ENCODE measurements at places on chromosomes 16 and 17.

DNA sequence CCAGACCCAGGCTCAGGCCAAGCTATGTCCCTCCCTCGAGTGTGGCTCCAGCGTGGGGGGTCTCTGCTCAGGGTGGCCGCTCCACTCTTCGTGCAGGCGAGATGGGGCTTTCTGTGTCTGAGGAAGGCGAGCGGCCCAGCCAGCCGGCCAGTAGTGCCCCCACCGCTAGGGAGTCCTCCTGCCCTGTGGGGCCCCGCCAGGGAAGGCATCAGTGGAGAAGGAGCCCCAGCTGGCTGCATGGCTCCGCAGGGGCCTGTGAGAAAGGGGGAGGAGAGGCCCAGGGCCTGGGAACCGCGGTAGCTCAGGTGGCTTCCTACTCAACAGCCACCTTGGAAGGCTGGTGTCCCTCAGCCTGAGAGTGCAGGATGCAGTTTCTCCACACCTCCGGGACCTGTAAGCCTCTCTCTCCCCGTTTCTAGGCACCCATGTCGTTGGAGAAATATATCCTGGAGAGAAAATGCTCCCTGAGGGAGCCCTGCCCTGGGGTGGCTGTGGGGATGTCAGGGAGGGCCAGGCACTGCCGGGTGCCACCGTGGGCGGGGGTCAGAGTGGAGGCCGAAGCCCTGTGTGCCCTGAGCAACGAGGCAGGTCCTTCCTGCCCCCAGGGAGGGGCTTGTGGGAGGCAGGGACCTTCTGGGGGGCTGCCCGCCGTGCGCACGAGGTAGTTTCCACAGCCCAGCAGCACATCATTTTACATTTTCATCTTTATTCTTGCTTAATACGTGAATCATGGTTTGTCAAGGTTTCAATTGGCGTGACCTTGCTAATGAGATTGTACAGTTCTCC is 3.3 kb downstream of the PIGQ start:
- H3K4me3 ChIP-seq, result no peak overlapping the region
- no peaks in the 10 kb centered on the region for H3K27me3 ChIP-seq
- H3K4me1 ChIP-seq, result peaks cover 48% of the 10 kb centered on the region

- H3K27me3 ChIP-seq, result peaks cover 9% of the 10 kb centered on the region
- peaks cover 14% of the 10 kb centered on the region for H3K4me1 ChIP-seq
- DNase-seq, result peak; percentile 78
- H3K36me3 ChIP-seq, result no peaks in the 10 kb centered on the region
- peak overlapping the region; percentile 73 for H3K4me3 ChIP-seq
Observed at GRCh38 chr17:74981979-74982662, 5.3 kb upstream of the CDR2L start.

- DNase-seq, result no peak
- peaks cover 12% of the 10 kb centered on the region for H3K4me1 ChIP-seq
- no peak overlapping the region for H3K4me3 ChIP-seq
- peaks cover 3% of the 10 kb centered on the region for H3K36me3 ChIP-seq
- H3K27me3 ChIP-seq, result no peaks in the 10 kb centered on the region
Observed at GRCh38 chr17:82754297-82755208, 2.7 kb downstream of the TBCD start.

DNA sequence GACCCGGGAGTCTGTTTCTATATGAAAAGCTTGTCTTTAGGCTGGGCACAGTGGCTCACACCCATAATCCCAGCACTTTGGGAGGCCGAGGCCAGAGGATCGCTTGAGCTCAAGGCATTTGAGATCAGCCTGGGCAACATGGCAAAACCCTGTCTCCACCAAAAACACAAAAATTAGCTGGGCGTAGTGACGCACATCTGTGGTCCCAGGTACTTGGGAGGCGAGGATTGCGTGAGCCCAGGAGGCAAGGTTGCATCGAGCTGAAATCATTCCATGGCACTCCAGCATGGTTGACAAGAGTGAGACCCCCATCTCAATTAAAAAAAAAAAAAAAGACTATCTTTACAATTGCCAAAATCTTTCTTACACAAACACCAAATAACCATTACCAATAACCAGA is 22.7 kb upstream of the RFFL start:
- peaks cover 20% of the 10 kb centered on the region for H3K4me1 ChIP-seq
- H3K27me3 ChIP-seq, result no peaks in the 10 kb centered on the region
- no peak overlapping the region for H3K27ac ChIP-seq
- no peaks in the 10 kb centered on the region for H3K36me3 ChIP-seq
